ENCODE measurements at places on chromosomes 6 and 20.

DNA sequence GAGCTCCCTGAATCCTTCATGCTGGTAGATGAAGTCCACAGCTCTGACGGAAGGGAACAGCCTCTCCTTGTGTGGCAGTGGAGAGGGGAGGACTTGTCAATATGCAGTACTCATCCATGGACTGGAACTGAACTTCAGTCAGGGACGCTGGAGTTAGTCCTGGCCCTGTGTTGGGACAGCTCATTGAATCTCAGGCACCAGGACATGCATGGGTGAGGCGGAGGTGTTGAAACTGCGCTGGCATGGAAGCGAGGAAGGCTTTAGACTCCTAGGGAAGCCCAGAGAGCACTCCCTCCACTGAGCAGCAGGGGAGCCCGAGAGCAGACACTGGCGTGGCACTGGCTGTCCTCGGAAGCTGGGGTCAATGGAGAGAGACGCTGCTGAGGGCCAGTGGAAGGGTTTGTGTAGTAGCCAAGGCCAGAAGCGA is 161.3 kb upstream of the GGTLC1 start:
- no peak for DNase-seq

DNA sequence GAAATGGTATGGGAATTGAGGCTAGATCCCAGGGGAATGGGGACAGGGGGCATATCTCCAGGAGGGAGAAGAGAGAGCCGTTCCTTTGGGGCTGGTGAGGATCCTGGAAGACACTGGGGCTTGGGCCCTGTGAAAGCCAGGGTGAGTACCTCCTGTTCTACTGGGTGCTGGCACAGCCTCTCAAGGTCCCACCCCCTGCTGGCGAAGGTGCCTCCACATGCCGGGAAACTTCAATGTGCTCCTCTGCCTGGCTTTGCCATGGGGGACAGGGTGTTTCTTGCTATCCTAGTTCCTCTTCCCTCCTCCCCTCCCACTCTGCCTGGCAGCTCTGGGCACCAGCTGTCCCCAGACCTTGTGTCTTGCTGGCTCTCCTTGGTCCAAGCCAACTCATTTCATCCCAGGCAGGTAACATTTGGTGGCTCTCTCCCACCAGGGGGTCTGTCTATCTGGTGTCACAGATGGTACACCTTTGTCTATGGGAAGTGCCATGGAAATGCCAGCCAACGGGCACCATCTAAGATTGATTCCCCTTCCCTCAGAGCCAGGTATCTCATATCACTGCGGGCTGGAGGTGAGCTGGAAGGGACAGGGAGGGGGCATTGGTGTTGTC is 56.8 kb downstream of the MDGA1 start:
- no peak for DNase-seq

GRCh38 chr20:18001131-18001921 is 32.5 kb downstream of the MGME1 start:
- DNase-seq: no peak

DNA sequence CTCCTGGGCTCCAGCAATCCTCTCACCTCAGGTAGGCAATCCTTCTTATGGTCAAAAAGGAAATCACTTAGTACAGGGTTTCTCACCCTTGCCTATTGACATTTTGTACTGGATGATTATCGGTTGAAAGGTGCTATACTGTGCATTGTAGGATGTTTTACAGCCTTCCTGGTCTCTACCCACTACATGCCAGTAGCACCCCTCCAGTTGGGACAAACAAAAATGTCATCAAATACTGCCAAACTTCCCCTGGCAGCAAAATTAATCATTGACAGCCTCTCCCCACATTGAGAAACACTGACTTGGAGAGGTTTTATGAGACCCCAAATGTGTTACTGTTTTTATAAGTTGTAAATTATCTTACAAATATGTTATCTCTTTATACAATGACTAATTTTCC is 368.1 kb downstream of the PKHD1 start:
- no peak for DNase-seq

DNA sequence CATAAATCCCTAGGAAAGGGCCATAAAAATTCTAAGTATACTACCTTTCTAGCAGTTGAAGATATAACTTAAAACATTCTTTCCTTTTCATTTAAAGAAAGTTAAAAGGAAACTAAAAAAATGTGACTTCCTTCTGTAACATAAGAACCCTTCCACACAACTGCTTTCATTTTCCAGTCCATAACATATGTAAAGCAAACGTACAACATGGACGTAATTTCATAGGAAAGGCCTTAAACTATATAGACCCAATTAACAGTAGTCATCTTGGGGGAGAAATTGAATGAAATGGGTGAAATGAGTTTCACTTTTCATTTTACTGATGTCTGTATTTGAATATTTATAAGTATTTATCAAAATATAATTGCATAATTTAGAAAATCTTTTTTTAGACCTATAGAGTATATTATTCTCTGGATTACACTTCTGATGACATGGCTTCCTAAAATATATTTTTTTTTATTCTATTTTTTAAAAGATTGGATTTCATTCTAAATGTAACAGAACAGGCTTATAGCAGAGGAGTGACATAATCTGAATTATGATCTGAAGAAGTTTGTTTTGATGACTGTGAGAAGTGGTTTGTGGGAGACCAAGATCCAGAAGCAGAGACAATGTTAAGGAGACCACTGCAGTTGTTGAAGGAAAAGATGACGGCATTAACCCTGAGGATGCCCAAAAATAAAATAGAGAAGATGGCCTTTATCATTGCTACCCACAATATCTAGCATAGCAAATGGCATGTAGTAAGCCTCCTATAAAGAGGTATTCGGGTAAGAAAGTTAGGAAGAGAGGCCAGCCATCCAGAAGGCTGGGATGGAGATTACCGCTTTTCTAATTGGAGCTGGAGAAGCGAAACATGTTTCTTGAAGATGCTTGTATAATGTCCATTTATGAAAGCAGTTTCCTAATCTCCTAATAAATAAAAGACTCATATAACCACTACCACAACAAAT is 260.4 kb downstream of the PTPRK start:
- DNase-seq: no peak

DNA sequence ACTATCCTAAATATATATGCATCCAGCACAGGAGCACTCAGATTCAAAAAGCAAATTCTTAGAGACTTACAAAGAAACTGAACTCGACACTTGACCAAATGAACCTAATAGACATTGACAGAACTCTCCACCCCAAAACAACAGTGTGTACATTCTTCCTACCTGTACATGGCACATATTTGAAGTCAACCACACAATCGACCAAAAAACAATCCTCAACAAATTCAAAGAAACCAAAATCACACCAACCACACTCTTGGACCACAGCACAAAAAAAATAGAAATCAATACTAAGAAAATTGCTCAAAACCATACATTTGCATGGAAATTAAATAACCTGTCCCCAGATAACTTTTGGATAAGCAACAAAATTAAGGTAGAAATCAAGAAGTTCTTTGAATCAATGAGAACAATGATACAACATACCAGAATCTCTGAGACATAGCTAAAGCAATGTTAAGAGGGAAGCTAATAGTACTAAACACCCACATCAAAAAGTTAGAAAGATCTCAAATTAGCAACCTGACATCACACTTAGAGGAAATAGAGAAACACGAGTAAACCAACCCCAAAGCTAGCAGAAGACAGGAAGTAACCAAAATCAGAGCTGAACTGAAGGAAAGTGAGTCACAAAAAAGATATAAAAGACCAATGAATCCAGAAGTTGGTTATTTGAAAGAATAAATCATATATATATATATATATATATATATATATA is 12.5 kb upstream of the TREM1 start:
- DNase-seq: no peak

- DNase-seq: peak; percentile 10
Observed at GRCh38 chr6:7909323-7910276, 988 bp downstream of the TXNDC5 start.

DNA sequence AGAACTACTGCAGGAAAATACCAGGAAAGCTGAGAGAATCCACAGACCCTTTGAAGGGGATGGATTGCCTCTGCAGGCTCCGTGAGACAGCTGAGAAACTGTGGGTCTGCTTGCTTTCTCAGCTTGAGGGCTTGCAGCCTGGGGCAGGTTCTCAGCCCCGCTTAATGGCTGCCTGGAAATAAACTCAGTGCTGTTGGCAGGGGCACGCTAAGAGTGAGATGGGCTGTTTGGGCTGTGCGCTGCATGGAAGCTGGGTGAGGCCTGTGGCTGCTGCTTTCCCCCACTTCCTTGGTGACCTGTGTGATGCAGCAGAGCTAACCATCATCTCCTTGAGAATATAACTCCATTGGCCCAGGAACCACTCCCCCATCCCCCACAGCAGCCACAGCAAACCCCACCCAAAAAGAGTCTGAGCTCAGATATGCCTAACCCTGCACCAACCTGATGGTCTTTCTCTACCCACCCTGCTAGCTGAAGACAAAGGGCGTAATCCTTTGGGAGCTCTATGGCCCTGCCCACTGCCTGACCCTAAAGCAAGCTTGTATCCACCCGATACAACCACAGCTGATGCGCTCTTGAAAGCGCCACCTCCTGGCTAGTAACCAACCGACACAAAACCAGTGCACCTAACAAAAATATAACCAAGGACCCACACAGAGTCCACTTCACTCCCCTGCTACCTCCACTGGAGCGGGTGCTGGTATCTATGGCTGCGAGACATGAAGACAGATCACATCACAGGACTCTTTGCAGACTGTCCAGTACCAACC is 800.6 kb upstream of the MAP3K7 start:
- no peak for DNase-seq

- no peak for DNase-seq
Observed at GRCh38 chr20:24303393-24304170, 165.8 kb upstream of the SYNDIG1 start.

DNA sequence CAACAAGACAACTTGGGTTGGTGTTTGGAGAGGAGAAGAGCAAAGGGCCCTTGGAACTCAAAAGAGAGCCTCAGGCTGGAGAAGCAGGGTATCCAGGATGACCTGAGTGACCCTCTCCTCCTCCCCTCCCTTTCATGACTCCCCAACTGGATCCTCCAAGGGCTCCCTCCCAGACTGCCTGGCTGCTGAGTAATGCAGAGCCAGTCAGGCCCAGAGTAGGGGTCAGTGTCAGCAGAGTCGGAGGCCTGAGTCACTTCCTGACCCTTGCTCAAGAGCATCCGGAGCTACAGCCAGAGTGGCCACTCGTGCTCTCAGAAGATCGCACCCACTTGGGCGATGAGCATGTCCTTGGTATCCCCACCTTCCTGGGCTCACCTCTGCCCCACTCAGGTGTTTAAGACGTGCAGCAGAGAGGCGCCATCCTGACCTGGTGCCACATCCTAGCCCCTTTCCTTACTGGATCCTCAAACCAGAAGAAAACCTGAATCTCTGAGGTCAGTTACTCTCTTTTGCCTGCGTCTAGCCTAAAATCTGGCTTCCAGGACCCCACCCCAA is 2.8 kb upstream of the MAPK13 start:
- DNase-seq: no peak

DNA sequence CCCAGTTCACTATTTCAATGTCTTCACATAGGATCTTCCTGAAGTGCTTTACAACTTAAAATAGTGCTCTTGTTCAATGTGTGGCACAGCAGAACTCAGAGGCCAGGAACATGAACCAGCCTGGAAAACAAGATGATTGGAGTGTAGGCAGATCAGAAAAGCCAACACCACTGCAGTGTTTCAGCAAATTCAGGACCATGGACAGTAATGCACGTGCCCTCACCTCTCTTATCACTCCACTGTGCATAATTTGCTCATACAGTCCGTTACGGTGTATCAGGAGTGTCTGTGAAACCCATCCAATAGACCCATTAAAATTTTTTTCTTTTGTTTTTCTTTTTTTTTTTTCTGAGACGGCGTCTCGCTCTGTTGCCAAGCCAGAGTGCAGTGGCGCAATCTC is 27.6 kb upstream of the HACE1 start:
- DNase-seq: no peak

GRCh38 chr6:132812756-132813172 is 1.6 kb upstream of the RPS12 start:
- no peak for DNase-seq

DNA sequence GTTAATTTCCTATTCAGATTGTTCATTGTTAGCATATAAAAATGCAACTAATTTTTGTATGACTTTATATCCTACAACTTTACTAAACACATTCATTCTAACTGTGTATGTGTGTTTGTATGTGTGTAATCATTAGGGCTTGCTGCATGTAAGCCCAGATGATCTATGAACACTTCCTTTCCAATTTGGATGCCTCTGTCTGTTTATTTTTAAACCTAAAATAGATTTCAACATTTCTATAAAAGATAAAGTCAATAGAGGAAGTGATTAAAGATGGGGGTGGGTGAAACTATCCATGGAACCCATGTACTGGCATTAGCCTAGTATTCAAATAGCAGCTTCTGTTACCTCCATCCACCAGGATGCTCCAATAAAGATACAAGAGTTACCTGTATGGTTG is 15.7 kb upstream of the AKAP12 start:
- DNase-seq: no peak

GRCh38 chr6:2578767-2579166 is 172.0 kb downstream of the MYLK4 start:
- no peak for DNase-seq

DNA sequence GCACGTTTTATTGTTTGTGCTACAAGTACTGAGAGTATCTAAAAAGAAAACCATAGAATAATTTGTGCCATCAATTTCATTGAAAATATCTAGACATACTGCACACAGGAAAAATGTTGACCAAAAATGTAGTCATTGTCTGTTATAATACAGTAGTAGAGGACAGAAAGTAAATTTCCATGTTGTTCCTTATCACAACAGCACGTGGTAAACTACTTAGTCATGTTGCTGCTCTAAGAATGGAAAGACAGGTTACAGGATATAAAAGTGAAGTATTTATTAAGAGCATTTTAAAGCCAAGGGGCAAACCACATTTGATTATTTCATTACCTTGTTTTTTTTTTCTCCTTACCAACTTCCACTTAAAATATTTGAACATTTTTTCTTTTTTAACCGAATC is 89.0 kb upstream of the CEP85L start:
- DNase-seq: no peak

DNA sequence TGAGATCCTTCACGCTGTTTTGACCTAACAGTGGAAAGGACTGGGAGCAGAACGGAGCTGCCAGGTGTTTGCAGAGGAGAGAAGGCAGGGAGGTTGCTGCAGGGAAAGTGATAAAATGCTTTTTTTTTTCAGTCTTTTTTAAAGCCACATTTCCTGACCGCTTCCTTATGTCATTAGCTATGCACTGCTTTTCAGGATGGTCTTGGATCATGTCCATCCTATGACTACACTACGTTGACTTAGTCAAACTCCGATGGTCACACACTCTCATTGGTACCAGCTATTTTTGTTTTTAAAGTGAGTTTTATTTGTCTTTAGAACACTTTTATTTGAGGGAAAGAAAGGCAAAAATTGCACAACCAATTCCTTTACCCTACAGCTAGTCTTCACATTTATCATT is 89.2 kb upstream of the EXOC2 start:
- DNase-seq: no peak

- no peak for DNase-seq
Observed at GRCh38 chr6:40387127-40387870, 199.9 kb downstream of the LRFN2 start.

- no peak for DNase-seq
Observed at GRCh38 chr6:138803861-138804260, 8.0 kb downstream of the ECT2L start.

Data from GF-D8 (cell line).